ENCODE measurements at places on chromosomes 12 and 14. TPM values are rescaled to one million over a fixed set of nuclear protein-coding genes. Genes with fewer than 3 reads are reported as not detected.

TCP11L2 gene
- 28.6 TPM for total RNA-seq

LMO3 gene
- total RNA-seq, result 12.4 TPM

SLC17A8 gene
- total RNA-seq, result not detected

PARP11 gene
- total RNA-seq, result 5.5 TPM

PPP1R3E gene
- 15.0 TPM for total RNA-seq

NINJ2 gene
- total RNA-seq, result 16.7 TPM

VASH1 gene
- 24.7 TPM for total RNA-seq

PTGDR gene
- 2.7 TPM for total RNA-seq

AKAP6 gene
- total RNA-seq, result 2.1 TPM

NKX2-1 gene
- total RNA-seq, result not detected

RPL10L gene
- not detected for total RNA-seq

CLEC6A gene
- total RNA-seq, result not detected

CSRP2 gene
- 5.0 TPM for total RNA-seq

EPYC gene
- total RNA-seq, result not detected

ATF1 gene
- total RNA-seq, result 19.2 TPM

HSPB8 gene
- 13.1 TPM for total RNA-seq

GALNT6 gene
- 3.3 TPM for total RNA-seq

CARMIL3 gene
- 0.60 TPM for total RNA-seq

CLEC1B gene
- total RNA-seq, result not detected

SMIM41 gene
- 28.0 TPM for total RNA-seq

OAS2 gene
- 6.1 TPM for total RNA-seq

HOXC9 gene
- total RNA-seq, result 4.4 TPM

TCL1B gene
- total RNA-seq, result not detected
